A549 treated with CpdA at 1 μM for 4 hours (cell line): ENCODE measurements at places on chromosomes 1 and 21. TPM values are rescaled to one million over a fixed set of nuclear protein-coding genes. Genes with fewer than 3 reads are reported as not detected.

The OR2T35 gene
- total RNA-seq, result not detected in 5 replicates

The BCL2L15 gene
- 0.48 to 1.7 TPM (median 0.85 TPM) in 4 of 5 replicates, not detected in the other for total RNA-seq

The FAM72D gene
- 6.1 to 7.5 TPM (median 6.6 TPM) in 5 replicates for total RNA-seq

The NECTIN4 gene
- 1.2 to 2.2 TPM (median 1.3 TPM) in 5 replicates for total RNA-seq

The TMPRSS15 gene
- not detected in 5 replicates for total RNA-seq

The KPNA6 gene
- total RNA-seq, result 14.9 to 19.7 TPM (median 16.5 TPM) in 5 replicates

The SPATA46 gene
- not detected in 5 replicates for total RNA-seq

The FOXO6 gene
- total RNA-seq, result 0.29 to 0.82 TPM (median 0.64 TPM) in 5 replicates

The NPR1 gene
- 0.80 to 1.2 TPM (median 0.95 TPM) in 5 replicates for total RNA-seq

The CYP4A22 gene
- total RNA-seq, result not detected in 5 replicates

The DENND2D gene
- 1.1 to 1.6 TPM (median 1.5 TPM) in 5 replicates for total RNA-seq

The IARS2 gene
- total RNA-seq, result 91.1 to 135 TPM (median 105 TPM) in 5 replicates

The TEX38 gene
- total RNA-seq, result not detected in 5 replicates

The ASPM gene
- total RNA-seq, result 19.9 to 24.4 TPM (median 24.1 TPM) in 5 replicates

The PAPPA2 gene
- 0.01 TPM in 1 of 5 replicates, not detected in the others for total RNA-seq

The FCRLB gene
- 1.2 to 1.9 TPM (median 1.7 TPM) in 5 replicates for total RNA-seq

The ZSWIM5 gene
- total RNA-seq, result 0.45 to 0.87 TPM (median 0.58 TPM) in 5 replicates

The IGSF9 gene
- total RNA-seq, result 0.22 to 0.39 TPM (median 0.27 TPM) in 5 replicates

The NEK2 gene
- total RNA-seq, result 38.5 to 58.4 TPM (median 46.4 TPM) in 5 replicates

The ATF3 gene
- total RNA-seq, result 24.2 to 40.7 TPM (median 32.7 TPM) in 5 replicates

The PLPPR4 gene
- total RNA-seq, result not detected in 5 replicates

The CHI3L1 gene
- total RNA-seq, result not detected in 5 replicates

The ATP1B1 gene
- 230 to 281 TPM (median 243 TPM) in 5 replicates for total RNA-seq

The RNU1-3 gene
- total RNA-seq, result not detected in 5 replicates

The TDRD5 gene
- total RNA-seq, result 0.01 to 0.09 TPM (median 0.05 TPM) in 3 of 5 replicates, not detected in the others

The KRTAP10-11 gene
- not detected in 5 replicates for total RNA-seq

The LCE2A gene
- total RNA-seq, result not detected in 5 replicates

The CYP4Z1 gene
- total RNA-seq, result not detected in 5 replicates

The PGLYRP4 gene
- not detected in 5 replicates for total RNA-seq

The NPHS2 gene
- not detected in 5 replicates for total RNA-seq

The MAP3K21 gene
- 10.1 to 13.6 TPM (median 11.7 TPM) in 5 replicates for total RNA-seq

The OR2L3 gene
- total RNA-seq, result not detected in 5 replicates

The S100A7A gene
- total RNA-seq, result not detected in 5 replicates

The CFAP298 gene
- 28.8 to 37.2 TPM (median 31.9 TPM) in 5 replicates for total RNA-seq

The RGS1 gene
- total RNA-seq, result not detected in 5 replicates

The OLFML2B gene
- 0.35 to 0.57 TPM (median 0.38 TPM) in 5 replicates for total RNA-seq

The CALML6 gene
- total RNA-seq, result 0.09 to 0.40 TPM (median 0.29 TPM) in 4 of 5 replicates, not detected in the other

The GUCA2B gene
- total RNA-seq, result 0.19 to 0.30 TPM in 2 of 5 replicates, not detected in the others

The TRIM67 gene
- total RNA-seq, result 0.16 to 0.28 TPM (median 0.21 TPM) in 5 replicates

The TTC24 gene
- total RNA-seq, result not detected in 5 replicates

The AVPR1B gene
- not detected in 5 replicates for total RNA-seq

The KCNJ9 gene
- 0.06 TPM in 1 of 5 replicates, not detected in the others for total RNA-seq

The WNT3A gene
- total RNA-seq, result 0.02 to 0.06 TPM (median 0.05 TPM) in 3 of 5 replicates, not detected in the others

The SAMD13 gene
- 0.18 to 0.61 TPM (median 0.37 TPM) in 5 replicates for total RNA-seq
